ENCODE measurements at places on chromosomes 1 and 21.

DNA sequence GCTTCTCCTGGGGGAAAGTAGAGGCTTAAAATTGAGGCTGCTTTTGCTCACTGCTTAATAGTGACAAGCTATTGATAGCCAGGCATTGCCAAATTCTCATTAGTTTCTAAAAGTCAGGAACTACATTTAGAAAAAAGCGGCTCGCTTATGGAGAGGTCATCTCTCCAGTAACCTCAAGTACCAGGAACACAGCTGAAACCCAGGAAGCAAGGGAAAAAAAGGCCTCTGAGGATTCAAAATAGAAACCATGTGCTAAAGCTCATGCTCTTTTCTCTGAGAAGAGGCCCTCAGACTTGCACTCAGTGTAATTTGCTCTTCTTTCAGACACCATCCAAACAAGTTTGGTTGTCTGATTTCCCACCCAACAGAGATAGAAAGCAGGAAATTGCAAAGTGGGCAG lies 261.4 kb upstream of the USP25 start:
- no peak for DNase-seq

DNA sequence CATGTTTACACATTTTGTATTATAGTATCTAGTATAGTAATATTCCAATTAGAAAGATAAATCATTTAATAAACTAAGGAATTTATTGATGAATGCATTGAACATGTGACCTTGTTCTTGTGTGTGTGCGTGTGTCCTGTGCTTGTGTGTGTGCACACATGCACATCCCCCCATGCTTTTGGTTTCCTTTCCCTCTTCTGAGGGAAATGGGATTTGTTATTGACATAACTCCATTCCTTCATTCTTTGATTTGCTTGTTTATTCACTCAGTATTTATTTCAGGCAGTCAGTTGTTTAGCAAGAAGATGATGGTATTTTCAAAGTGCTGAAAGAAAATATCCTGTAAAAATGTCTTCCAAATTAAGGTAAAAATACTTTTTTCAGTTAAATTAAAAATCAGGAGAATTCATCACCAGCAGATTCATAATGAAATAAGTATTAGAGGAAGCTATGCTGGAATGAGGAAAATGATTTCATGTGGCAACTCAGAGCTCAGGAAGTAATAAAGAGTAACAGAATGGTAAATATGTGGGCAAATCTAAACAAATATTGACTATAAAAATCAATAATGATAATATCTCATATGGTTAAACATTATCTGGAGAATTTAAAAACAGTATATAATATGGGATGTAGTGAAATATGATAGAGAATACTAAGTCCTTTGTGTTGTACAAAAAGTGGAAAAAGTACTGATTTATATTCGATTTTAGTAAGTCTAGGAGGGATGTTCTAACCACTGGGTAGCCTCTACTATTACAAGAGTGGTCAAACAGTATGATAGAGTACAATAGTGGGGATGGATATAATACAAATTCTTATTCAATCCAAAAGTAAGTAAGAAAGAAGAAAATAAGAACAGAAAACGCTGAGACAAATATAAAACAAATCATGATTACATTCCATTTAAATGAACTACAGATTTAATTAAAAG lies 35.2 kb upstream of the SIPA1L2 start:
- no peak for DNase-seq

- DNase-seq: no peak
Measured at GRCh38 chr1:83024251-83024767, 974.6 kb downstream of the TTLL7 start.

GRCh38 chr1:218182455-218182854 lies 102.6 kb upstream of the RRP15 start:
- DNase-seq: no peak

DNA sequence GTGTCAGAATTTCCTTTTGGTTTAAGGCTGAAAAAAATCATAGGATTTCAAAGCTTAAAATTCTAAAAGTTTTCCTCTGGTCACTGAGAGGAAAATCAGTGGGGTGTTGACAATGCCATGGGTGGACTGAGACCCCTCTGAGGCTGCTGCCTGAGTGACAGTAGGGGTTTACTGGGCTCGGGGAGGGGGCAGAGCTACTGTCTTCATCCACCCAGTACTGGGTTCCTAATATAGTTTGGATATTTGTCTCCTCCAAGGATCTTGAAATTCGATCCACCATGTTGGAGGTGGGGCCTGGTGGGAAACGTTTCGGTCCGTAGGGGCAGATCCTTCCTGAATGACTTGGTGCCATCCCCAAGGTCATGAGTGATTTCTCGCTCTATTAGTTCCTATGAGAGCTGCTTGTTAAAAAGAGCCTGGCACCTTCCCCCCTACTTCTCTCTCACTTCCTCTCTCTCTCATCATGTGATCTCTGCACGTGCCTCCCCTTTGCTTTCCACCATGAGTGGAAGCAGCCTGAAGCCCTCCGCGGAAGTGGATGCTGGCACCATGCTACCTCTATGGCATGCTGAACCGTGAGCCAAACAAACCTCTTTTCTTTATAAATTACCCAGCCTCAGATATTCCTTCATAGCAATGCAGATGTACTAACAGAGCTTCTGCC lies 72.3 kb downstream of the MAP10 start:
- no peak for DNase-seq

- no peak for DNase-seq
Measured at GRCh38 chr21:22020221-22020620, 1022.0 kb downstream of the NCAM2 start.

DNA sequence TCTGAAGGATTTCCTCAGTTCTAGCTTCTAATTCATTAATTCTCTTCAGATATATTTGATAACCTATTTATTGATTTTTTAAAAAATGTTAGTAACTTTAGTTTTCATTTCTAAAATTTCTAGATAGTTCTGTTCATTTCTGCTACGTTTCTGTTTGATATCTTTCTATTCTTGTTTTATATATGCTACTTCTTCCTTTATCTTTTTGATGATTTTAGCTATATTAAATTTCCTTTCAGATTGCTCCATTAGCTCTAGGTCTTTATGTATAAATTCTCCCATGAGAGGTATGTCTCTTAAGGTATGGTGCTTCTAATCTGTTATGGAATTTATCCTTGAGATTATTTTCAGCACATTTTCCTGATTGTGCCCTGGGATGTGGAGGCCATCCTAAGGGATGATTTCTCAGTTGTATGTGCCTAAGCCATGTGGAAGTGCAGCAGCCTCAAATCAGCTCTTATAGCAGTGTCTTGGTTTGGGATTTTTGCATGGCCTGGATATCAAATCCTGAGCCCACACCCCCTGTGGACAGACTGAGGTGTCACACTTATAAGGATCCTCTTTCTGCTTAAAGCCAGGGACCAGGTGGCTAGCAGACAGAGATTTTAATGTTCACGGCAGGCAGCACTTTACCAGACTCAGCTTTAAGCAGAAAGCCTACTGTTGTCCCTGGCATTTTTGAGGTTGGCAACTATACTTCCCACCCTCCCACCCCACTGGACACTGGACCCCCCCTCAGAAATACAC lies 6.2 kb upstream of the KCNQ4 start:
- DNase-seq: no peak

GRCh38 chr1:201430776-201431175 lies 9.2 kb upstream of the TNNI1 start:
- no peak for DNase-seq

DNA sequence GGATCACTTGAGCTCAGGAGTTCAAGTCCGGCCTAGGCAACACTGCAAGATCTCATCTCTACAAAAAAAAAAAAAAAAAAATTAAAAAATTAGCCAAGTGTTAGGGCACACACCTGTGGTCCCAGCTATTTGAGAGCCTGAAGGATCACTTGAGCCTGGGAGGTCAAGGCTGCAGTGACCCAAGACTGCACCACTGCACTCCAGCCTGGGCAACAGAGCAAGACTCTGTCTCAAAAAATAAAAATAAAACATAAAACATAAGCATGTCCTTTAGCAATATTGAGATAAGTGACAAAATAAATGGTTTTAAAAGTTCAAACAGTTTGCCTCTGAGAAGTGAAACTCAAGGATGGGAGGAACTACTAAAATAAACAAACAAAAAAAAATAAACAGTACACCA lies 101.2 kb downstream of the RERE start:
- DNase-seq: no peak

DNA sequence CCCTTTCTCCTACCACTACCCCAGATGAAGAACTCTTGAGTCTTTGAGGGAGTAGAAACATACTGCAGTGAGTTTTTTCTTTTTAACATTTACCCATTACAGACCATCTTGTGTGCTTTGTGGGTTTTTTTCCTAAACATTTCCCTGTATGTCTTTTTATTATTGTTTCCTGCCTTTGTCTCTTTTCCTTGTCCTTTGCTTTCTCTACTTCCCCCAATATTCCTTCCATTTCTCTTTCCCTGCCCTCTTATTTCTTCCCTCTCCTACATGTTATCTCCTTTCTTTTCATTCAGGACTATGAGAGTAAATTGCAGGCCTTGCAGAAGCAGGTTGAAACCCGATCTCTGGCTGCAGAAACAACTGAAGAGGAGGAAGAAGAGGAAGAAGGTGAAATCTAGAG lies 79.1 kb upstream of the PGD start:
- DNase-seq: no peak

DNA sequence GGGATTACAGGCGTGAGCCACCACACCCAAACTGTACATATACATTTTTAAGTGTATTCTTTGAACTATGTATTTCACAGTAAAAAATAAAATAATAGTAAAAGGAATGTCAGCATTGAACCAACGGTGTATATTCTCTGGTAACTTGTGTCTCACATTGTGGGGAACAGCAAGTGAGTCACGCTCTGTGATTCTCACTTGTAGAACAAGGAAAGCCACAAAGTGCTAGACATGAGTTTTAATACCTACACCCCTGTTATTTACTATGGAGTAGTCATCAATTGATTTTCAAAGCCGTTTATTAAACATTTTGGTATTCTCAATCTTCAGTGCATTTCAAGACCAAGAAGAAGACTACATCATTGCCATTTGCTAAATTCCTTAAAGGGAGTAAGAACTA lies 197.2 kb downstream of the GPATCH2 start:
- no peak for DNase-seq

DNA sequence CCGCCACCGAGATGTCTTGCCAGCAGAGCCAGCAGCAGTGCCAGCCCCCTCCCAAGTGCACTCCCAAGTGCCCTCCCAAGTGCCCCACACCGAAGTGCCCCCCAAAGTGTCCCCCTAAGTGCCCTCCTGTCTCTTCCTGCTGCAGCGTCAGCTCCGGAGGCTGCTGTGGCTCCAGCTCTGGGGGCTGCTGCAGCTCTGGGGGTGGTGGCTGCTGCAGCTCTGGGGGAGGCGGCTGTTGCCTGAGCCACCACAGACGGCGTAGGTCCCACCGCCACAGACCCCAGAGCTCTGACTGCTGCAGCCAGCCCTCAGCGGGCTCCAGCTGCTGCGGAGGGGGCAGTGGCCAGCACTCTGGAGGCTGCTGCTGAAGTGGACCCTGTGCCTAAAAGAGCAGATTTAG lies 1.4 kb downstream of the LCE1F start:
- no peak for DNase-seq

DNA sequence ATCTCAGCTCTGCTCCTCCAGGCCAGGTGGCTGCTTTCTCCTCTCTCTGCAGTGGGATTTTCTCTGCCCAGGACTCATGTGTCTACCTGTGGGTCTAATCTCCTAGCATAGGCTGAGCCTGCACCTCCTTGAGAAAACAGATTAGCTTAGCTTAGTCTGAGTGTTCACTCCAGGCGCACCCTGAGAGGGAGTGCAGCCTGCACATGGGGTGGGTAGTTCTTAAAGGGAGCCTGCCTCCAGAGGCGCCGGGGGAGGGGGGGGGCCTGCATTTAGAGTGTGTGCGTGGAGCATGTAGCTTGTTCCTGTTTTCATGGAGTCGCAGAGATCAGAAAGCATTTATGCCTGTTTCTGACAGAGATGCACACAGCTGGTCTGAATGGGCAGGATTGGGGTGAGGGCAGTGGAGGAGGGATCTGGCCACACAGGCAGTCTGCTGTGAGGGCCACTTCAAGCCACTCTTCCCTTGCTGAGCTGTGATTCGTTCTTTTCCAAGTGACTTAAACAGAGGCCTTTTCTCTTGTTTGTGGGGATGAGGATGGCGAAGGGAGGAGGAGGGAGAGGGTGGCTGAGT lies 45.2 kb downstream of the GALNT2 start:
- DNase-seq: no peak

- DNase-seq: no peak
Measured at GRCh38 chr1:193260896-193261295, 74.5 kb upstream of the B3GALT2 start.

All from naive thymus-derived CD8-positive, alpha-beta T cell (primary cell).